Kidney epithelial cell (primary cell): ENCODE measurements at places on chromosomes 3 and 15. TPM values are rescaled to one million over a fixed set of nuclear protein-coding genes. Genes with fewer than 3 reads are reported as not detected.

Gene PLCH1
- 2.9 and 3.3 TPM in 2 replicates for total RNA-seq

Gene POPDC2
- total RNA-seq = 1.0 and 4.9 TPM in 2 replicates

Gene CIAO2A
- 51.5 and 84.6 TPM in 2 replicates for total RNA-seq

Gene AMOTL2
- total RNA-seq = 191 and 200 TPM in 2 replicates

Gene MBNL1
- total RNA-seq = 47.5 and 58.4 TPM in 2 replicates

Gene SACM1L
- 19.8 and 27.8 TPM in 2 replicates for total RNA-seq

Gene MCF2L2
- total RNA-seq = 0.84 and 1.9 TPM in 2 replicates
